ENCODE measurements at places on chromosomes 7 and 10.

- DNase-seq: peak; percentile 4
Measured at GRCh38 chr7:150686030-150686631, 625 bp downstream of the GIMAP2 start.

DNA sequence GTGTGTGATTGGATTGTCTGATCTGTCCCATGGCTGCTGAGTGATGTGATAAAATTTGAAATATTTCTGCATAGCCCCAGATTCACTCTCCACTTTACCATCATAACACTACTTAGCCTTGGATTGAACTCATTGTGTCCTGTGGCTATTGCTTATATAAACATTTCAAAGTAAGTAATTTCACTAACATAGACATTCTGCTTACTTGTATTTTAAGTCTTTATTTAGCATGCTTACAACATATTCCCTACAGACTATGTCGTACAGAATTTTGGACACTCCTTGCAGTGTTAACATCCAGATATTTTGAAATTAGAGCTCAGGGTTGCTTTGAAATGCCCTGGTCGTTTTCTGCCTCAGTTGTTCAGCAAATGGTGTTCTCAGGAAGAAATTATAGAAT, 117.6 kb downstream of the LRRC4 start:
- no peak for DNase-seq

GRCh38 chr7:24868741-24869140, 111.2 kb downstream of the OSBPL3 start:
- DNase-seq: no peak

DNA sequence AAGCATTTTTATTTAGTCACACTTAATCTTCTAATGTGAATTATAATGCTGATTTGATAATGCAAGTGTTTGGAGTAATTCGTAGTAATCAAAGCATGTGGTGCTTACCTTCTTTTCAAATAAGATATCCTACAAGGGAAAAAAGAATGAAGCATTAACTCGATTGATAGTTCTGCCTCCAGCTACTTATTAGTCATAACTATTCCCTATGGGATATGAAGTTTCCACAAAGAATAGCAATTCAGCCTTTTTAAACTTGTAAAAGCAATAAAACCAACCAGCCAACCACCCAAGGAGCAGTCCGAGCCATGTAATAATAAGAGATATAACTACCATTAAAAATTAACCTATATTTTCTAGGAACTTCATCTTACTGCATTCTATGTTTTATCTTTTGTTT, 11.6 kb downstream of the COL28A1 start:
- no peak for DNase-seq

DNA sequence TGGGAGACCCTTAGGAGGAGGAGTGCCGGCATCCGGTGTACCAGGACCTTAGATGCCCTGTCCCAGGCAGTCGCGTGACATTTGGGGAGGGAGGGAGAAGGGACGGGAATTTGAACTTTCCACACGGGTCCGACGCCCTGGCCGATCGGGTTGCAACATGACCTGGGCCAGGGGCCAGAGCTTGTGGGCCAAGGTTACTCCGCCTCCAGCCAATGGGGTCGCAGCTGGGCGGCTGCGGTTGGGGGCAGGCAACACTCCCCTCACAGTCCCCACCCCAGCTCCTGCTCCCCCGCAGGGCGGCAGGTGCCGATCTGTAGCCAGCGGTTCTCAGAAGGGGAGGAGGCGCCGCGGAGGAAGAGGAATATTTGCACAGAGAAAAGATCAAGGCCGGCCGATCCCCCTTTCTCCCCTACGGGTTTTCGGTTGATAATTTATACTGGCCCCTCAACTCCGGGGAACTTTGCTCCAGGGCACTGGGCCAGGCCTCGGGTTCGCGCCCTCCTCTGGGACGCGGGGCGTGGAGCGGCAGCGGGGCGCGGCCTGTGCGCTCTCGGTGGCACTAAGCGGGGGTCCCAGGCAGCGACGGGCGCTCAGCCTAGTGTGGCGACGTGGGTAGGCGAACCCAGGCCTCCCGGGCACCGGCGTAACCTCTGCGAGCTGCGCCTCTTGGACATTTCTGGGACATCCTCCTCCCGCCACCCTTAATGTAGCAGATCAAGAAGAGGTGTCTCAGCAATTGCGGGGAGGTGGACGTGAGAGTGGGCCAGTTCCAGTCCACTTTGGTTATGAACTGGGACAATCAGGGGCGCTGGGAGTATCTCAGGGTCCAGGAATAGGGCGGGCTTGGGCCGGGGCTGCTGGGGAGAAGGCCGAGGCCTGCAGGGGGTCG, 1.2 kb downstream of the MLXIPL start:
- DNase-seq: no peak

Measured in EL (cell line).